Stimulated activated CD4-positive, alpha-beta T cell treated with anti-CD3 and anti-CD28 coated beads, Interleukin-1b, Interleukin-23, amount 100 ng/mL, for 48 hours (primary cell): ENCODE measurements at places on chromosomes 12 and 14.

- DNase-seq, result no peak
These were observed 451.9 kb upstream of the FBXO33 start for GRCh38 chr14:39884091-39884490.

DNA sequence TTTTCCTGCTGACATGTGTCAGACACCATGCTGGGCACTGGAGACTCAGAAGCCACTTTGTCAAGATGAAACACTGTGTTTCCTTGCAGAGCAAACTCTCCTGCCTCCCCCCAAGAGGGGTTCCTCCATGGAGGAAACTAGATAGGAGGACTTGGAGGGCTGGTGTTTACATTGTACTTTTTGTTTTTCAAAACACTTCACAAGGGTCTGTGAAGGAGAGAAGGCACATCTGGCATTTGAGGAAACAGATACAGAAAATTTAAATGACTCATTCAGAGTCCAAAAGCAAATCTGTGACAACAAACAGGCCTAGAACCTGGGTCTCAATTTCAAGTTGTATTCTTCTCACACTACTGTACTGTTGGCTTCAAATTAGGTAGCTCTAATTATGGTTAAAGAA, 6.7 kb upstream of the CDKL1 start:
- DNase-seq, result no peak

DNA sequence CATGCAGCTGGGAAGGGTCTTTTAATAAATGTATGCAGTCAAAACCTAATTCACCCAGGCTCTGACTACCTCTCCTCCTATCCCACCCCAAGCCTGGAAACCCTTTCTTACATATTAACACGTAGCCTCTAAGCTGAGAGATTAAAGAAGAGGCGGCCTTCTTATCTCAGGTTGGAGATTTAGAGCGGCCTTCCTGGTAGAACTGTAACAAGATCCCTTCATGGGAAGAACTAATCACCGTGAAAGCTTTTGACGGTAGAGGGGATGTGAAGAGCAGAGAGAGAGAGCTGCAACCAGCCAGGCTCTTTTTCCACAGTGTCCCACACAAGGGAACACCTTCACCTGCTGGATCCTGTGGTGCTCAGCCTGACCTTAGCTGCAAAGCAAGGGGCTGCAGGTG, 367.4 kb downstream of the MED13L start:
- no peak for DNase-seq

DNA sequence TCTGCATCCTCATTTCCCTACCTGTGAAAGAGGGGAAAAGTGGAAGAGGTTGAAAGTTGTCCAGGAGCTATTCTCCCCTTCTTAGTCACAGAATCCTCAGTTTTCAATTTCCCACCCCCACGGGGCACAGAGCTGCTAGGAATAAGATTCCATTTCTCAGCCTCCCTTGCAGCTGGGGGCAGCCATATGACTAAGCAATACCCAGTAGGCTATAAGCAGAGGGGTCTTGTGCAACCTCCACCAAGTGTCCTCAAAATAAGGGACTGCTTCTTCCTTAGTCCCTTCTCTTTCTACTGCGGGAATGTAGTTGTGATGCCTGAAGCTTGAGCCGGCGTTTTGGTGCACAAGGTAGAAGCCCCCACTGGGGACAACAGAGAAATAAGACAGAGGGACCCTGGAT, 40.9 kb downstream of the VWF start:
- DNase-seq, result no peak

DNA sequence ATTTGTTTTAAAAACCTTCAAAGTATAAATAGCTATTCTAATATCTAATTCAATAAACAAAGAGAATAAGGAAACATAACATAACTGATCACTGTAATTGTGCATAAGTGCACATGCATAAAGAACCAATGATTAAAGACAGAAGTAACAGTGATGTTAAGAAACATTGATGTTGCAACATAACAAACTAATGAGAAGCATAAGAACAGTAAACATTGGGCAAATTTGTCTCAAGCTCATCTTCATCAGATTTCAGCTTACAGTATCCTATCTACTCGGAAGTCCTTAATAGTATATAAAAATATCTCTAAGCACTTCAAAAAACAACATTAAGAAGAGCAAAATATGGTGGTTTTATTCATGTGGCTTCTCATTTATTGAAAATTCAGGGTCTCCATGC, 97.6 kb downstream of the GARIN6 start:
- no peak for DNase-seq

DNA sequence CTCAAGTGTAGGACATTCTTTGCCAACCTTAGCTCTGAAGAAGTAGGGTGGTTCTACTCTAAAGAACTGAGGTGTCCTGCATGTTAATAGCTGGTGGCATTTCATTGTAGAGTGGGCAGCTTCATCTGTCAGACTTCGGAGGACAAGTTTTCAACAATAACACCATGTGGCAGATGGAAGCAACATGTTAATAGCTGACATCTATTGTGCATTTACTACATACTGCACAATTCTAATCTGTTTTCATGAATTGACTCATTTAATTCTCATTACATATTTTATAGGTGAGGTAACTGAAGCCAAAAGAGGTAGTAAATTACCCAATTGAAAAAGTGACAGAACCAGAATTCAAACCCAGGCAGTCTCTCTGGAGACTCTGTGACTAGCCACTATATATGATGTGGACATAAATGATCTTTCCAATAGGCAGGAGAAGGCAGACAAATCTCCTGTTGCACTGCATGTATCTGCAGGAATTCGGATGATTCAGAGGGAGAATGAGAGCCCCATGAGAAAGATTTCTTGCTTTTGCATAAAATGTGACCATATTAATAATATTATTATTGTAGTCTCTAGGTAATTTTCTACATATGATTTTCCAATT, 137.2 kb upstream of the E2F7 start:
- no peak for DNase-seq

DNA sequence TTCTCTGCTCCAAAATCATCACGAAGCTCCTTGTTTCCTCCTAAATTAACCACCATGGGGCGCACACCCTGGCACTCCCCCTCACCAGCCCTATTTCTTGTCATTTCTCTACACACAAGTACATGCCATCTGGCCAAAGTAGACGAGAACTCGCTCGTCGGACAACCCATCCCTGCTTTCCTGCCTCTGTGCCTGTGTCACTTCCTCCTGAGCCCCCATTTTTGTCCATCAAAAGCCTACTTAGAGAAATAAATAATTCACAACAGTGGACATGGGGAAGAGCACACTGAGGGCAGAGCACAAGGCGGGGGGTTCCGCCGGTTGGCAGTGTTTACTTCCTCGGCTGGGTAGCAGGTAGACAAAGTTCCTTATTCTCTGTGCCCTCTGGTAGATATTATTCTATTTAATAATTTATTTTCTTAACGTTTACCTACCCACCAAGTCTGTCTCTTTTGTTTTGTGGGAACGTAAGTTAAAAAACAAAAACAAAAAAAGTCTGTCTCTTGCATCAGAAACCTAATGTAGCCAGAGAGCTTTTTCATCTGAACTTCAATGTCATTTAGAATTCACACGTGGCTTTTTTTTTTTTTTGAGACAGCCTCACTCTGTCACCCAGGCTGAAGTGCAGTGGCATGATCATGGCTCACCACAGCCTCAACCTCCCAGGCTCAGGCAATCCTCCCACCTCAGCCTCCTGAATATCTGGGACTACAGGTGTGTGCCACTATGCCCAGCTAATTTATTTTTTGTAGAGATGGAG, 6.0 kb downstream of the VPS37B start:
- no peak for DNase-seq

DNA sequence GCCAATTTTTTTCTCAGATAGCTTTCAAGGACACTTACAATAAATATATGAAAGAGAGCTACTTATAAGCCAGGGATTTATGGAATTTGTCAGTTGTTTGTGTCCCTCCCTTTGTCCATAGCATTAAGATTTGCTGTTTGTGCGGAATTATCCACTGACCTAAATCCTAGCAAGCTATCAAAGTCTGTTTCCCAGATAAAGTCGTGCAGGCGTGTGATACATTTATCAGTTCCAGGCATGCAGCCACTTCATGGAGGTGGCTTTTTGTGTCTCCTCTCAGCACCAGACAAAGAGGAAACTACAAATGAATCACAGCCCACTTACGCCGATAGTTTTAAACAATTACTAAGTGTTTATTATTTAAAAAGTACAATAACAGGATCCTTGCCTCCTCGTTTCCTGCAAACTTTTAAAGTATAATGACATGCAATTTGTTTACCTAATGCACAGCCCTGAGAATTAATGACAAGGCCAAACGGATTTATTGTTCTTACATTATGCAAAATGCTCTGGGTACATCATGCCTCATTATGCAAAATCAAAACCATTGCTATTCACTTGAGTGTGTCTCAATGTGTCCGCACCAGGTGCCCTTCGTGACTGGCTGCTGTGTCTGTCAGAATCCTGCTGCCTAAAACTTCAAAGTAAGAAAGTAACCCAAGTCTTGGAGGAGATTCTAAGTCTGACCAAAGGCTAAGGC, 423.2 kb downstream of the GLT1D1 start:
- DNase-seq, result no peak

- no peak for DNase-seq
These were observed 60.1 kb downstream of the RPS29 start for GRCh38 chr14:49526101-49526500.

DNA sequence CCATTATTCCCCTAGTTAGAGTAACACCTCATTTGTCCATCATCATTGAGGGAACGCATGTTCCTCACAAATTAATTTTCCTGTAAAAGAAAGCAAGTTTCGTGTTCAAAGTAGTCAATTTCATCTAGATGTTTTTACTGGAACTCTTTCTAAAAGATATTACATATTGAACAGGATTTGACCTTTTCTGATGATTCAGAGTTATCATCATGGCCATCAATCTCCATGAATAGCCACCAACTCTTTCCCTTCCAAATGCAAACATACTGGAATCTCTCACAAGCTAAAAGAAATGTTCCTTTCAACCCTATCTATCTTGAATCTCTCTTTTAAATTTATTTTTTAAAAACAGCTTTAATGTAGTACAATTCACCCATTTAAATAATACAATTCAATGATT, 263.1 kb upstream of the FAR2 start:
- DNase-seq, result no peak

- DNase-seq, result no peak
These were observed 363.4 kb downstream of the DAD1 start for GRCh38 chr14:22225516-22226140.

GRCh38 chr12:12011880-12012260, 58.9 kb upstream of the BCL2L14 start:
- DNase-seq, result no peak

DNA sequence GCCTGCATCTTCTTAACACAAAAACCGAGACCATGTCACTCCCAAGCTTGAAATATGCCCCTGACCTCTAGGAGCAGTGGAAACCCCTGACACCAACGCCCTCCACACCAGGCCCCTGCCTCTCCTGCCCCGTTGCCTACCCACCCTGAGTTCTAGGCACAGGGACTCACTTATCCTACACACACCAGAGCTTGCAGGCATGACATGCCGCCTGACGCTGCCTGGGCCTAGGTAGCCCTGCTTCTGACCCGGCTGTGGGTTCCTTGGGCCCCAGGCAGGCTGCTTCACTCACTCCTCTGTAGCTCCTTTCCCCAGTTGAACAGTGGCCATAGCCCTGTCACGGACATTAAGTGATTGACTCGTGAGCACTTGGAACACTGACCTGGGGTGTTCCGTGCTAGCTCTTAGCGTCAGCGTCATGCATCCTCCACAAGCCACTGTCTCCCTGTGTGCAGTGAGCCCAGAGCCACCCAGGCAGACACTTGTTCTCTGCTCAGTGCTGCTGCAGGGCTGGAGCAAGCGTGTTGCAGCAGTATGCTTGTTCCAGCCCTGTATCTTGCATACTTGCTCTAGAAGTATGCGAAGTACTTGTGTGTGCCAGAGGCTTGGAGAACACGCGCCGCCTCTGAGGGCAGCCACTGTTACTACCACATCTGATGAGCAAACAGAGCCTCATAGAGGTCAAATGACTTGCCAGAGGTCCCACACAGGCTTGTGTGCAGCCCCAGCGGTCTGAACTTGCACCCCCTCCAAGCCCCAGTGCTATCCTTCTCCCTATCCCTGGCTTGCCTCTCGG, 15.6 kb downstream of the OTUB2 start:
- no peak for DNase-seq

- no peak for DNase-seq
These were observed 32.3 kb downstream of the RALGAPA1 start for GRCh38 chr14:35776823-35777222.

GRCh38 chr14:92135269-92135668, 13.5 kb downstream of the CPSF2 start:
- no peak for DNase-seq

GRCh38 chr12:88952562-88952942, 372.3 kb upstream of the KITLG start:
- no peak for DNase-seq

DNA sequence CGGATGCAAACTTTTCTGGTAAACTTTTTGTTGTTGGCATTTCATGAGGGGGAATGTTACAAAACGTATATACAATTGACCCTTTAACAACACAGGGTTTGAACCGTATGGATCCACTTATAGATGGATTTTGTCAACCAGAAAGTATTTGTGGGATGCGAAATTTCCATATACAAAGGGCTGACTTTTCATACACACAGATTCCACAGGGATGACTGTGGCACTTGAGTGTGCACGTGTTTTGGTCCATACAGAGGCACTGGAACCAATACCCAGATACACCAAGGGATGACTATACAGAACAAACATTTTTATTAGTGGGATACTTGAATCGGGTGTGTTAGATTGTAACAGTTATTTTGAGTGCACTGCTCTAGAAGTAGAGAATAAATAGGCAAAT, 29.8 kb upstream of the CCT2 start:
- no peak for DNase-seq

DNA sequence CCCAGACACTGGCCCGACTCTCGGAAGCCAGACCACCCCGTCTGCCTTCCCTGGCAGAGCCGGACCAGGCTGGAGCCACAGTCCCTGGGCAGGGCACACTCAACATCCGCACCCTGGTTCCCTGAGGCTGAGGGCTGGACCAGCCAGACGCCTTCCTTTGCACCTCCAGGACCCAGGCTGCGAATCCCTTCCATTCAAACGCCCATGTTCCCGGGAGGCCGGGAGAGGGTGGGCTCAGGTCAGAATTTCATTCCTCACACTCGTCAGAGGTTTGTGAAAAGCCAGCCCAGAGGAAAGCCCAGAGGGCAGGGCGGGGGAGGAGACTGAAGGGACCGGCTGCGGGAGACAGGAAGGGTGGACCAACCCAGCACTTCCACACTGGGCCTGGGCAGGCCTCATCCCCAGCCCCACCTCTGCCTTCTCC, 58.7 kb downstream of the LRRC74A start:
- no peak for DNase-seq

DNA sequence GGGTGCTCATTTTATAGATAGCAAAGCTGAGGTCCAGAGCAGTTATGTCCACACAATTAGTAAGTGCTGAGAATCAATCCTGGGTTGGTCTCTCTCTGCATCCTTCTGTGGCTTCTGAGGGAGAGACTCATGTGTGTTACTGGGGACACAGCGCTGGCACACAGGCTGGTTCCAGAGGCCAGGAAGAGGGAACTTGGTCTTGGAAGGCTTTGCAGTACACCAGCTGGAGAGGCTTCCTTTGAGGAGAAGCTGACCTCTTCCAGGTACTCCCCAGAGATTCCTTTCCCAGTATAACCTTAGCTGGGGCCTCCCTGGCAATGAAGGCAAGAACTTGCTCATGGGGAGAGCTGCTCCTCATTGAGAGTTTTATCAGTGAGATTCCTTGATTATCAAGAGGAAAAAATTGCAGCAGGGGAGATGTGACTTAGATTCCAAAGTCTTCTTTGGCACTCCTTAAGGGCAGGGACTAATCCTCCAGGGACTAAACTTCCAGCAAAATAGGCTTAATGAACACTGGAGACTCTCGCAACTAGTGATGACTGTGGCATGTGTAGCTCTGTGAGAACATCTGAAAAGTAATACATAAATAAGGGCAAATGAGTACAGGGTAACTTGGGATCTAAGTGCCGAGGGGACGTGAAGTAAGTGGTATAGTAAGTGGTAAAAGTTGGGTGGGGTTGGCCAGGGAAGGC, 13.9 kb upstream of the KRT80 start:
- no peak for DNase-seq
